ENCODE measurements at places on chromosomes 2 and 18.

DNA sequence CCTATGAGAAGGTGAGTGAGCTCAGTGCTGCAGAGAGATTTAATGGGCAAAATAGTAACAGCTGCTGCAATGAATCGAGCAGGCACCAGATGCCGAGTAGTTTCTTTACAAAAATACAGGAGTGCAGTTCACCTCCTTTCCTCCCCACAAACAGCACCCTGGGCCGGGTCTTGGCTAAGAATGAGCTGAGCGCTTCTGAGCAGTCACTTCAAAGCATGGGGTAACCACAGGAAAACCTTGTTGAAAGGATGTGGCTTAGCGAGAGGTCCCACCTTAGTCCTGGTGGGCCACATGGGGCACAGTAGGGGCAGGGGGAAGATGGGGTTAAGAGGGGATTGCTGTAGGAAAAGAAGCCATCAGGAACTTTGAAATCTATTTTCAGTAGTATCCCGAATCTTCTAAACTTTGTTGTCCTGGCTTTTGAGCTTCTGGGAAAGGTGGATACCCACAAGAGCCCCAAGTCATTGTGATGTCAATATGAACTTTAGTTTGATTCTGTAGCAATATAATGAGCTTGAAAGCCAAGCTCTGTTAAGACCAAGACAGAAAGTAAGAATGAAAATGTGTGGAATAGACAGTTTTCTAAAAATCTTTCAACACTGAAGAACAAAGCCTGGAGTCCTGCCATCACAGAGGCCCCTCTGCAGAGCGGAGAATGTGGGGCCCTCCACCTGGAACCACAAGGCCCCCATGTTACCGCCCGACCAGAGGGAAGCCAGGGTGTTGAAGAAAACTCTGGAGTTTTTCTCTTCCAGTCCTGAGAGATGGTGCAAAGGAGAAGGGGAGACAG is 101.0 kb upstream of the ZNF236 start:
- no peak for DNase-seq

DNA sequence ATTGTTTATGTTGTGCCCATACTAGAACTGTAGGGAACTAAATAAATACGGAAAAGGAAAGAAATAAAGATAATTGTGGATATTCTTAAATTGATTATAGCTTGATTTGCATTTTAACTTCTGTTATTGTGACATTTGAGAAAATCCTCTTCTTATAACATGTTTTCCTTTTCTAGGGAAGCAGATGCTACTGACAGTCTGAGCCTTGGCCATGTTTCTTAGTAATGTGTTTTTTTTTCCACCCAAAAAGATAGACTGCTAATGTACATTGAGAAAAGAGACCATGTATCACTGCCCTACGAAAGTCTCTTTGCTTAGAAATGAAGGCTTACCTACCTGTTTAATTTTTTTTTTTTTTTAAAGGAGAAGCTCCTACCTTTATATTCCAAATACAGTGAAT is 22.2 kb downstream of the ITGAV start:
- DNase-seq: no peak

GRCh38 chr2:84077496-84077895 is 381.6 kb downstream of the SUCLG1 start:
- DNase-seq: no peak

GRCh38 chr2:16311521-16312440 is 353.9 kb downstream of the CYRIA start:
- no peak for DNase-seq

- DNase-seq: no peak
These were observed 22.7 kb downstream of the EPC2 start for GRCh38 chr2:148667113-148667836.

DNA sequence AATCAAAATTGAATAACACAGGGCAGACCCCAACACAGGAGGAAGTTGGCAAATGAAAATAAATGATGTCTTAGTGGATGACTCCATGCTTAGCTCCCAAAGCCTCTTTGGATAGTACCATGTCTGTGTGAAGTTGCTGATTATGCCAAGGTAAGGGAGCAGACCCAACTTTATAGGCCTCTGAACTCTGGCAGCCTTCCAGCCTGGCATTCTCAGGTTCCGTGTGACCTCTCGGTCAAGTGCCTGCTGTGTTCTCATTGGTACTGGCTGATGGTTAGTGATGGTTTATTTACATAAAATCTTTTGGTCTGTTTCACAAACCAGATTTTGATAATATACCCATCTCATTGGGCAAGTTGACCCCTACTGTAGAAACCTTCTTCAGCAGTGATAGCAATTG is 112.2 kb upstream of the TTC39C start:
- no peak for DNase-seq

DNA sequence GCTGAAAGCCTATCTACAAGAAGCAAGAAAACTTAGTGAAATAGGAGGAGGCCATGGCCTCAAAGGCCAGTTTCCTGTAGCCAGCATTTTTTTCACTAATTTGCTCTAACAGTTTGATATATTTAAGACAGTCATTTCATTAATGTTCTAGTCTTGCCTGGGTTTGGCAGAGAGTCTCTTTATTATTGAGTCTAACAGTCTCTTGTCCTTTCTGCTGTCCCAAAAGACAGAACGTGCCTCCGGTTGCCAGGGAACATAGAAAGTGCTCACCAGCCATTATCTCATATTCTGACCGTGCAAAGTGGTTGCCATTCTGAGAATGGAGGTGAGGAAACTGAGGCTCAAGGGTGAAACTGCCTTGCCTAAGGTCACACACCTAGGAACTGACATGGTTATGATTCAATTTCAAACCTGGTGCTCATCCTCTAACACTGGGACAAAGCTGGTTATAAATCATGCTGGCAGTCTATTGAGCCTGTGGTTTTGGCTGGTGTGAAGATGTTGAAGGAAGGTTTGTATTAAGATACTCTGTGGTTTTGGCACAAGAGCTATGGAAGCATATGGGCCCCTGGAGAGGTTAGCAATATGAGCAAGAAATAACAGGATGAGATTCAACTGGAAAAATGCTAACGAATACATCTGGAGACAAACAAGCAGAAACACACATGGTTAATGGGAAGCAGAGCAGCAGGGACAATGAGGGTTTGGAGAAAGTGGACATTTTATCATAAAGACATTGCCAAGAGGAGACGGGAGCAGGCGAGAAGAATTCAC is 903.3 kb upstream of the KLHL29 start:
- DNase-seq: peak; percentile 97

- no peak for DNase-seq
These were observed 119.4 kb downstream of the TWIST2 start for GRCh38 chr2:238967031-238967977.

DNA sequence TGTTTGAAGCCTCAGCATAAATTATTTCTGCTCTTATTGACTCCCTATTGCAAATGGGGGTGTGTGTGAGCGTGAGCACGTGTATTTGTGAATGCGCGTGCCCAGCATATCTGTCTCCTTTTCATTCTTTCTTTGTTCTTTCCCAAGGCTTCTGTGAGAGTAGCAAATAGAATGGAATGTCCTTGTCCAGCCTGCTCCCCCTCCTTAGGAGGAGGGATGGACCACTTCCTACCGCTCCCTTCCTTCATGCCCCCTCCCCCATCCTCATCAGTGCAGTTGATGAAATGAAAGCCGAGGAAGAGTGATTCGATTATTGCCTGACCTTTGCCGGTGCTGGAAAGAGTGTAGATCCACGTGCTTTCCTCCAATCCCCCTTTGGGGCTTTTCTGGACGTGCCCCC is 102.0 kb downstream of the CPO start:
- no peak for DNase-seq

DNA sequence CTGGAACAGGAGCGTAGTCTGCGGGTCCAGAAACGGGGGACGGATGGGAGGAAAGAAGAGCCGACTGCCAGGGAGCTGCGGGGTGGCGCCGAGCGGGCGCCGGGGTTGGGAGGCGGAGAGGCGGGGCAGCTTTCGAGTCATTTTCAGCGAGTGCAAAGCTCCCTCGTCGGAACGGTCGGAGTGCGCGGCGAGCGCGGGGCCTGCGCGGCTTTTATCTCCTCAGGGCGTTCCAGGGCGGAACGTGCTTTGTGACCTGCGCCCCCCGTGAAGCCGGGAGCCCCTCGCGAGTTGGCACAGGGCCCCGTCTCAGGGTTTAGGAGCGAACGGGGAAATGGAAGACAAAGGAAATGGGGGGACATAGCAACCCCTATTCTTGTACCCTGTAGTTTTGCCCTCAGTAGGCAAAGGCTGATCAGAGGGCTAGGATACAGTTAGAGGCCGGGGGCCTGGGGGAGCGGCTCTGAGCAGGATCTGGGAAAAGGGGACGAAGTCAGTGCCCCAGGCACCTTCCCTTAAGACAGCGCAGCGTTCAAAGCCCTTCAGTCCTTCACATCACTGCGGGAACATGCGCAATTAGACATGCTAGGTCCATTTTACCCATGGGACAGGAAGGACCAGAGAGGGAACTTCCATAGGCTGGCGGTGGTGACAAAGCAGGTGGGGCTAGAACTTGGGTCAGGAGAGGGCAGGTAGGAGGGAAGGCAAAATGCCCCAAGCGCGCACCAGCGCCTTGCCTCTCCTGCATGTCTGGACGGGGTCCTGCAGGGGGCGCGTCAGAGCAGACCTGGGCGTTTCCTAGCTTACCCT is 60.1 kb upstream of the IL1RL1 start:
- no peak for DNase-seq

GRCh38 chr2:183284606-183285005 is 160.4 kb downstream of the NUP35 start:
- no peak for DNase-seq

GRCh38 chr2:188524519-188525113 is 232.9 kb downstream of the GULP1 start:
- peak; percentile 34 for DNase-seq

- no peak for DNase-seq
These were observed 190.1 kb upstream of the ERBB4 start for GRCh38 chr2:212728717-212729116.

- no peak for DNase-seq
These were observed 163.6 kb upstream of the SIX2 start for GRCh38 chr2:45172760-45173392.

GRCh38 chr18:58128381-58129374 is 84.7 kb downstream of the NEDD4L start:
- DNase-seq: no peak

- DNase-seq: no peak
These were observed 11.7 kb upstream of the SAG start for GRCh38 chr2:233295891-233296290.

GRCh38 chr18:34491719-34492118 is 218.4 kb upstream of the DTNA start:
- DNase-seq: no peak

DNA sequence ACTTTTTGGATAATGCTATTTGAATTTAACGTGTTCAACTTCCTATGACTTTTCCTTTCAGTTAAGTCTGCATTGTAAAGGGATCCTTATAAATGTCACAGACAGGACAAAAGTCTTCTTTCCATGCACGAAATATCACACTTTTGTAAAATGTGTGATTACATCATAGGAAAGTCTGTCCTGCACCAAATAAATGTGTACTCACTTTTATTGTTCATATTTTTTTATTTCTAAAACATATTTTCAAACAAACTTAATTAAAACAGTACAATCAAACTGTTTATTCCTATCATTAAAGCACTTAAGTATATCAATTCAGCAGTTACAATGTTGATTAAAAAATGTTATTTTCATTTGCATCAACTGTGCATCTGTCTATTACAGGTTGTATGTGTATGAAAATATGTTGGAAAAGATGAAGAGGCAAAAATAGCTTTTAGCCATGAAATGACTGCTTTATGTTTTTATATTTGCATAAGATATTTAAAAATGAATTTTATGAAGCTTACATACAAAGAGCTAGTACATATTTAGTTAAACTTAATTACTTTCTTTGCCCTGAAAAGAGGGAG is 105.6 kb downstream of the CSRNP3 start:
- no peak for DNase-seq

DNA sequence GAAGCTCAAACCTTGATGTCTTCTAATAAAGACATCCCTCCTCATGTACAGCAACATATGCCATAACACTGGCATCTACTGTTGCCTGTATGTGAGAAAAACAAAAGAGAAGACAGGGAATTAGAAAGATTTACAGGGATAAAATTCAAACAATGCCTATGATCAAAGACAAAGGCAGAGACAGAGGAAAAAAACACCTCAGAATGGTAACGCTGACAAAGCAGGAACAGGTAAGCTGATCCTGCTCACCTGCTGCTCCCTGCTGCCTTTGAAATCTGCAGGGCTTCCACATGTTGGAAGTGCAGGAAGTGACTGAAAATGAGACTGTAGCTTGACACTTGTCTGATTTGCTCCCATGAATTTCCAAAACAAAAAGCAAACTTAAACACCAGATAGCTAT is 90.2 kb upstream of the DNAJC10 start:
- DNase-seq: no peak

DNA sequence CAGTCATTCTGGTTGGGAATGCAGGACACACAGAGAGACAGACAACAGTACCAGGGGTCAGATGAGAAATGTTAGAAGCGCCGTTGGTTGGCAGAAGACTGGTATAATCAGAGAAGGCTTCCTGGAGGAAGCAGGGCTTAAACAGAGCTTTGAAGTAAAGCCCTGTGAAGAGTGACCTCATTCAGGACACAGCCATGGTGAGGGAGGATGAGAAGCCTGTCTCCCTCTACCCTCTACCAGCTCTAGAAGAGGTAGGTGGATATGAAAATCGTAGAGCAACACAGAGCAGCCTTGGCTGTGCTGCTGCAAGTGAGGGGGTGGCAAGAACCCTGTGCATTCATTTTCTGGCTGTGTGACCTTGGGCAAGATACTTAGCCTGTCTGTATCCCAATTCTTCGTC is 14.2 kb downstream of the TET3 start:
- no peak for DNase-seq

DNA sequence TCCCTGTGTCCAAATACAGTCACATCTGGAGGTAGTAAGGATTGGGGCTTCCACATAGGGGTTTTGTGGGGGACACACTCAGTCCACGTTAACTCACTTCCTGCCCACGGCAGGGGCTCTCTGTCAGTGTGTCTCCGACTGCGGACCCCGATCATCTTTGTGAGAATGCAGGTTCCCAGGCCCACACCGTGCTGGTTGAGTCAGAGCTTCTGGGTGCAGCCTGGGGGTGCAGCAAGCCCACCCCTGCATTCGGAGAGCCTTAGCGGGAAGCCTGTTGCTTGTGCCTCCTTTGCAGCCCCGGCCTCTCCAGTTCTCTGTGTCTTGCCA is 28.0 kb downstream of the HPCAL1 start:
- DNase-seq: no peak

DNA sequence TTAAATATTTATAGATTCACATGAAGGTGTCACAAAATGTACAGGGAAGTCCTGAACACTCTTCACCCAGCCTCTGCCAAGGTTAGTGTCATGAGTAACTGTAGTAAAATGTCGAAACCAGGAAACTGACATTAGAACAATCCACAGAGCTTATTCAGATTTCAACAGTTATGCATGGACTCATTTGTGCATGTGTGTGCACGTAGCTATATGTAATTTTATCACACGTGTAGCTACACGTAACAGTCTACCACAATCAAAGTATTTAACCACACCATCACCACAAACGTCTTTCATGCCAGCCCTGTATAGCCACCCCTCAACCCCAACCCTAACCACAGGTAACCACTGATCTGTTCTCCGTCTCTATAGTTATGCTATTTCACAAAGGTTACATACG is 211.7 kb upstream of the REV1 start:
- no peak for DNase-seq

DNA sequence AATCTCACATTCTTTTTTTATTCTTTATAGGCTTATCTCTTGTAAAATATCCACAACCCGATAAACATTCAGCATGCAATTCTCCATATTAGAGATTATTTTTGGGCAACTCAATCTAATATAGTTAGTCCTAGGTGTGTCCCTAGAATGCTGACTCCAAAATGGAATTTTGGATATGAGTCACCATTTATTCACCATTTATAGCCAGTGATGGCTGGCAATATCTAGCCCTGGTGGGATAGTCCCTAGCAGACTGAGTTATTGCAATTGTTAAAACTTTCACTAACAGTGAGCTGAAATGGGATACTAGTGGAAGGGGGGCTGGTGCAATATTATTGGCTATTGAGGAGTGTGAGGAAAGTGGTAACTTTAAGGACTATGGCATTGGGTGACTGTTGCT is 401.6 kb downstream of the SLC4A3 start:
- no peak for DNase-seq

All from NCI-H446 treated with DMSO at 0.1 percent for 48 hours (cell line).